ENCODE measurements at places on chromosomes 5 and 9.

GRCh38 chr5:60453186-60453976 lies 246.6 kb downstream of the DEPDC1B start:
- DNase-seq: no peak

GRCh38 chr9:107219486-107220077 lies 63.5 kb upstream of the RAD23B start:
- DNase-seq: no peak

DNA sequence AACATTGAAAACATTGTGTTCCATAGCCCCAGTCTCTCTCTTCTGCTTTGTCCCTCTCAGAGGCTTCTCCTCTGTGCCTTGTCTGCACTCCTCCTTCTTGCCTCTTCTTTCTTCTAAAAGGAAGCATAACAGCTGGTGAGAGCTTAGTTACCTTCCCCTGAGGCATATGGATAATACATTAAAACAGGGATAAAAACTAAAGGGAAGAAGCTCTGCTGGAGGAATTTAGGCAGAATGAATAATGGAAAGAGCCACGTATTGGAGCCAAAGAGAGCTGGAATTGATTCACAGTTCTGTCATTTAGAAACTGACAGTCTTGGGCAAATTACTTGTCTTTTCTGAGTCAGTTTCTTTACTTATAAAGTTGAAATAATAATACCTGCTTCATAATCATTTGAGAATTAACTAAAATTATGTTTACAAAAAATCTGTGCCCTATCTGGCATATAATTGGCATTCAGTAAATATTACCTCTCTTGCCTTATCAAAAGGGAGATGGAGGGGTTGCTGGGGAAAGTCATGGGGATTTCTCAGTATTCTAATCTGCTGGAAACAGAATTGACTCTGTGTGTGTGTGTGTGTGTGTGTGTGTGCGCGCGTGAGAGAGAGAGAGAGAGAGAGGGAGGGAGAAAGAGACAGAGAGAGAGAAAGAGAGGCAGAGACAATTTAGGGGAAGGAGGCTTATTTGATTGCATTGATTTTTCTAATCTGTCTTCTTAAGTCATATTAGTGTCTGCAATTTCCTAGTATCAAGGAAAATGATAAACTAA lies 20.2 kb downstream of the ZNF474 start:
- no peak for DNase-seq

DNA sequence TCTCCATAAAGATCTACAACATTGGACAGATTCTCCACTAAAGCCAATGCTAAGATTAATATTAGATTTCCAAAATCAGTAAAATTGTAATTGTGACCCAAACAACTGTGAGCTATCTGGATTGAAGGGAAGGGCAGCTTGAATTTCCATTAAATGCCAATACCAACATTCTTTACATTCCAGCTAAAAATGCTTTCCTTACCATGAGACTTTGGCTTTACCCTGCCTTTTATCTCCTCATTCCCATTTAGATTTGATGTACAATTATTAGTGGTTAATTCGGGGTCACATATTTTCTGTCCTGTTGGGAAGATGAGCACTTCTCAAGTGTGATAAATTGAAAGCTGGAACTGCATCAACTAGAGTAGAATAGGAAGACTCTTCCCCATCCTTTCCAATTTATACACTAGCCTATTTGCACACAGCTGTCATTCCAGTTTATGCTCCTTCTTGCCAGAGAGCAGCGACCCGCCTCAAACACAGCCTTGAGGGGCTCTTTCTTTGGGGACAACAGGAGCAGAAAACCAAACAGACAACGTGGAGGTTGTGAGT lies 33.1 kb upstream of the MYOT start:
- DNase-seq: no peak

DNA sequence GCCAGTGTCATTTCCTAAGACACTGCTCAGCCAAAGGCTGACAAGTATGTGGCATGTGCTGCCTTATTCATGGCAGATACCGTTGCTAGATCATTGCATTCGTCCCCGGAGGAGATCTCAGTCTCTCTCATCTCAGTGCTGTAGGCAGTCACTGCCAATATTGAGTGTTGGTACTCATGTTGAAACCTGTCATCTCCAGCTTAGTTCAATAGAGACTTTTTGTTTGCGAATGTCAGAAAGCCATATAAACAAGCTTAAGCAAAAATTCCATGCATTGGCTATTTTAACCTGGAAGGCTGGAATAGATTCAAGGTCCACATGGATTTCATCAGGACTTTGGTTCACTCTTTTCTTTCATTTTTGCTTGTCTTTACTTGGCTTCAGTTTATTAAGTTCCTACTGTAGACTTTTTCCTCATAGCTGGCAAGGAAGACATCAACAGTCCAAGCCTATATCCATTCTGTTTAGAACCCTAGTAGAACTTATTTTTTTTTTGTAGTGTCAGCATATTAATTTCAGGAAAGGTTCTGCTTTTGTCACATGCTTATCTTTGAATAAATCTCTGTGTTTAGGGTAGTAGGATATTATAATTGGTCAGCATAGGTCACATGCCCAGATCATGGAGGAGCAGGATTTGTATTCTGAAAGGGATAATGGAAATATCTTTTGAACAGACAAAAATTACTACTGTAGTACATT lies 66.8 kb downstream of the FCHO2 start:
- no peak for DNase-seq

- no peak for DNase-seq
Measured at GRCh38 chr9:135069558-135070197, 17.8 kb upstream of the OLFM1 start.

- DNase-seq: no peak
Measured at GRCh38 chr9:89922099-89922498, 317.3 kb downstream of the GADD45G start.

- no peak for DNase-seq
Measured at GRCh38 chr5:179185941-179186411, 125.8 kb downstream of the ZNF354C start.
